IMR-90 (cell line): ENCODE measurements at places on chromosomes 16 and 17. TPM values are rescaled to one million over a fixed set of nuclear protein-coding genes. Genes with fewer than 3 reads are reported as not detected.

DNA sequence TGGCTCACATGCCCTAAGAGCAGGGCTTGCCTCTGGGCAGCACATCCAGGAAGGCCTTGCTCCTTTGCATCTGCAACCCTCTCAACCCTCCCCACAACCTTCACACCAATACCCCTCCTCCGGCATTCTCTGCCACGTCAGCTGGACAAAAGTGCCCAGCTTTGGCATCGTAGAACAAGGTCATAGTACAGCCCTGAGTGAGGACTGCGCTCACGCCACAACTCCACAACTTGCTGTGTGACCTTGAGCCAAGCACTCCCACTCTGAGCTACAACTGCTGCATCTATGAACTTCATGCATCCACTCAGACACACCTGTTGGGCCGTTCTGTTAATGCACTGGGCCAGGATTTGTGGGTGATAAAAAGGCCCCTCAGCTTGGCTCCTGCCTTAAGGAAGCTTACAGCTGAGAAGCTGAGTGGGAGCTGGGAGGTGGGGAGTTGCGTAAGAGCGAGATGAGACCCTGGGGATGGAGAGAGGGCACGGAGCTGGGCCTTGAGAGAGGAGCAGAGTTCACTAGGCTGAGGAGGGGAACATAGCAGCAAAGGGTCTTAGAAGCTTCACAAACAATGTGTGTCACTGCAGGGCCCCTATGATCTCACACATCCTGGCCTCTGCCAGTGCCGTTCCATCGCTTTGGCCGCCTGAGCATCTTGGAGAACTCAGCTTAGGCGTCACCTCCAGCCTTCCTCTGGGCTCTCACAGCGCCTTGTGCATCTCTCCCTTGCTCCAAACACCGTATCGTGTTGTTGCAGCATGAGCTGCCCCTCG lies 8.6 kb upstream of the MRC2 start:
- no peak for DNase-seq

The CDH11 gene
- 395 and 601 TPM in 2 replicates for total RNA-seq

DNA sequence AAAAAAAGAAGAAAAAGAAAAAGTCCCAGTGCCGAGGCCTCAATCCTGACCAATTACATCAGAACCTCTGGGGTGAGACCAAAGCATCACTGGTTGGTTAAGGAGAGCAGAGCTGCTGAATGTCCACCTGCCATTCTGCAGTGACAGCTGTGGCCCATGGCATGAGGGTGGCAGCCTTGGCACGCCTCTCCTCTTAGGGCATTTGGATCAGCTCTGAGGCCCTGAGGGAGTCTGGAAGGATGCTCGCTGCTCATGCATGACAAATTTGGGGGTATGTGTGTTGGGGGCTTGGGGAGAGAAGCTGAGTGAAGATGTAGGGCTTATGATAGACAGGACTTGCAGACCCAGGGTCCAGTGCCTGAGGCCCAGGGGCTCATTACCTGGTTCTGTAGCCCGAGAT lies 26.3 kb downstream of the MYLK3 start:
- no peak for DNase-seq

The RASD1 gene
- total RNA-seq, result 0.54 and 1.1 TPM in 2 replicates

DNA sequence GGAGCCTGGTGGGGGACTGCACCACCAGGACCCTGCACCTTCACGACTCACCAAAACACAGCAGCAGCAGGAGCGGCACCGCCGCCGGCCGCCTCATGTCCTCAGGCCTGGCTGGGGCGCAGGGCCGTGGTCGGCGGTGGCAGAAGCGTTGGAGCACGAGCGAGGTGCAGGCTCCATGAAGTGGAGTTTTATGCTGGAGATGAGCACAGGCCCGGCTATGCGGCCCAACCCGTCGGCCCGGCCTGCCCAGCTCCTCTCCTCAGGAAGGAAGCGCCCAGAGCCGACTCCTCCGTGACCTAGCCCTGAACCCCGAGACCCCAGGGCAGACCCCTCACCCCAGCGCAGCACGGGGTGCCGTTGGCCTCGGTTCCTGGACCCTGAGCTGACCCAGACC lies at the start of gene PRSS27:
Gene PRSS27, minus strand, starts transcription at position 161 of the 394 bp plus-strand sequence. Its CDS starts 64 bp downstream, at position 97.
- DNase-seq, result no peak

The SLC6A2 gene
- total RNA-seq, result not detected in 2 replicates

- DNase-seq, result no peak
These were observed 202.5 kb downstream of the C16orf78 start for GRCh38 chr16:49576173-49576494.
